ENCODE measurements at places on chromosomes 12 and 14.
A peak's percentile ranks its signal among the peaks of the same experiment; 100 is the strongest.

GRCh38 chr12:124831590-124831989 lies 32.1 kb downstream of the SCARB1 start:
- DNase-seq = no peak

GRCh38 chr14:50936882-50937281 lies 7.4 kb downstream of the PYGL start:
- DNase-seq = no peak

- no peak for DNase-seq
These were observed 254.0 kb upstream of the STXBP6 start for GRCh38 chr14:25303934-25304333.

DNA sequence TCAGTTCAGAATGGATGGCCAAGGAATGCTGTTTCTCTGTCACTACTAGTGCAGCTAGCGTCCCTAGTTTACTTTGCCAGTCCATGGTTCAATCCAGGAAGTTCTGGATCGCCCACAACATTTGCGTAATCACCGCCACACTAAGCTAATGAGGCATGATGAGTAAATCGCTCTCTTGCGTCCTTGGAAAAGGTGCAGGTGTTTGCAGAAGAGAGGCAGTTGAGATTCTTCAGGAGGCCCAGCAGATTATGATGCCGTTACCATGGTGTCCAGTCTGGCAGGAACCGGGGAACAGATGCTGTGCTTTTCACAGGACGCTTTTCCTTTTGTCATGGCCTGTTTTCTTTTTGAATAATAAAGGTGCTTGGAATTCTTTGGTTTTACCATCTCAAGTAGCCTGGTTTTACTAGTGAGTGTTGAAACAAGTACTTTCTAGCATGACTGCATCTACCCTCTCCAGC lies 9.0 kb downstream of the TPH2 start:
- DNase-seq = no peak

DNA sequence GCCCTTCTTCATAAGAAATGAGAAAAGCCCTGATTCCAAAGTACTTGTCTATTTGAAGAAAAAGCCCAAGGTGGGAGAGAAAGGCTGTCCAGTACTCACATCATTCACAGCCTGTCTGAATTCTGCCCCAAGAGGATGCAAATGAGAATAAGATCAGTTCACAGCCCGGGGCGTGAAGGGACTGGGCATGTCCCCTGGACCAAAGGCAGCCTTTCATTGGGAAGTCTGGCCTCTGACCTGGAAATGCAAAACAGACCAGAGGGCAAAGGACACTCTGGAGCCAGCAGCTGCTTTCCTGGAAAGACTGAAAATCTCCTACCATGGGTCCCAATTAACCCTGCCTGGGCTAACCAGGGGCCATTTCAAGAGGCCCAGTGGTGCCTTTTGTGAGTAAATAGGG lies 191.2 kb upstream of the PELI2 start:
- DNase-seq = no peak

DNA sequence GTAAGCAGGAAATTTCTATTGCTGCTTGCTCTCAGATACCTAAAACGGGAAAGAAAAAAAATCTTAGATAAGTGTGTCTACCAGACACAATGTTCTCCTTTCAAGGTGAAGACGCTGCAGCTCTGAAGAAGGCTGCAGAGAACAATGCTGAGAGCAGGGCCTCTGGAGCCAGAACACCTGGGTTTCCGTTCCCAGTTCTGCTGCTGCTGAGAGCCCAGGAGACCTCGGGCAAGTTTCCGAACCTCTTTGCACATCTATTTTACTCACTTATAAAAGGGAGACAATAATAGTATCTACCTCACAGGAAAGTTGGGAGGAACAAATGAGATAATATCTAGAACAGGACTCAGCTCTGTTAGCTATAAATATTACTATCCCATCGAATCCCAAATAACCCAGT lies 122.9 kb downstream of the TMTC1 start:
- DNase-seq = no peak

DNA sequence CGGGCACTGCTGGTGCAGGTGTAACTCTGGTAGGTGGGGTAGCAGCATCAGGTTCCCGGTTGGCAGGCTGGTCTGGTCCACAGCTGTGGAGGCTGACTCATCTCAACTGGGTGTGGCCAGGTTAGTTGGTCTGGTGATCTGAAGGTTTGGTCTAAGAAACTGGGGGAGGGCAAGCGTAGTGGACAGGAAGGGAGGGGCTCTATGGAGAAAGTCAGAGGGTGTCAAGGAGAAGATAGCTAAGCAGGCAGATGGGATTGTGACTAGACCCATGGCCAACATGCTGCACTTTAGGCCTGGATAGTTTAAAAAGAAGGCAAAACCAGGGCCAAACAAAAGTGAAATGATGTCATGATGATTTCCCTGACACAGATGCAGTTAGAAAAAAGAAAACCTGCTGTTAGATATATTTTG lies 7.9 kb downstream of the TRIM9 start:
- no peak for DNase-seq

DNA sequence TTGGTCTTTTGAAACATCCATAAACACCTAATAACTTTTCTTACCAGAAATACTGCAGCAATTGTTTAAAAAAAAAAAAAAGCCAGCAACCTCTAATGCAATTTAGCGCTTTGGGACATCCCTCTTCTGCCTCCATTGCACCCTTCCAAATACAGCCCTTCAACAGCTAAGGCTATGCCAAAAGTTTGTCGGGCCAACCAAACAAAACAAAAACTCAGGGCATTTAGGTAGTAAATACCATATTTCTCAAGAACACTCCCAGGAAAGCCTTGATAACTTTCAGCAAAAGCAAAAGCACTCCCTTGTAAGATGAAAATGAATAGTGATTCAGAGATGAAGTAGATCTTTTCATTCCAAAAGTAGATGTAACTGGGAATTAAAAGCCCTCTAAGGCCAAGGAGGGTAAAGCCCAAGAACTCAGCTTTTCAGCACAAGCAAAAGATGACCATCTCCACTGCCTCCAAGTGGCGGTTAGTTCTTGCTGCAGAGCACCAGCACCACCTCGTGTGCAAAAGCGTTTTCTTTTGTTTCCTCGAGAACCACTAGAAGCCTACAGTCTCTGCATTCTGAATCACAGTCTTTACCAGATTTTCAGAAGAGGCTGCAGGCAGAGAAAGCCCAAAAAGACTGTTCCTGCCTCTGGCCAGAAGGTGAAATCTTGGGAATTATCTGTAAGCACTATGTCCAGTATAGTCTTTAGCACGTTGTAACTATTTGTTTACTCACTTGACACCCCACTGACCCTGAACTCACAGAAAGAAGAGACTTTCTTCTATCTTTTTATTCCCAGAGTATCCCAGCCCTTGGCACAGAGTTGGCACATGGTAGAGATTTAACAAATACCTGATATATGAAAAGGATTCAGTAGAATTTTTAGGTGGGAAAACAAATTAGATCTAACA lies 53.1 kb downstream of the SIX6 start:
- peak; percentile 2 for DNase-seq

DNA sequence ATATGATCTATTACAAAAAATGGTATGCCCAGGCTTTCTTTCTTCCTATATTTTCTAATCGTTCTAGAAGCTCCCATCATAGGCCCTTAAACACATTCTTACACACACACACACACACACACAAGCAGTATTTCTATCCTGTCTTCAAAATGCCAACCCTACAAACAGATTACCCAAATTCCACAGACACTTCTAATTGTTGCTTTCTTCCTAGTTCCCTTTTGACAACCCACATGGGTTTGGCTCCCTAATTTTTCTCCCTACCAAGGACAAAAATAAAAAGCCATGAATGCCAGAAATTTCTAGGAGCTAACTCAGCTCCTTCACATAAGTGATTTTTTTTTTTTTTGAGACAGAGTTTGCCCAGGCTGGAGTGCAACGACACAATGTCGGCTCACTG lies 60.3 kb upstream of the NTF3 start:
- DNase-seq = no peak

DNA sequence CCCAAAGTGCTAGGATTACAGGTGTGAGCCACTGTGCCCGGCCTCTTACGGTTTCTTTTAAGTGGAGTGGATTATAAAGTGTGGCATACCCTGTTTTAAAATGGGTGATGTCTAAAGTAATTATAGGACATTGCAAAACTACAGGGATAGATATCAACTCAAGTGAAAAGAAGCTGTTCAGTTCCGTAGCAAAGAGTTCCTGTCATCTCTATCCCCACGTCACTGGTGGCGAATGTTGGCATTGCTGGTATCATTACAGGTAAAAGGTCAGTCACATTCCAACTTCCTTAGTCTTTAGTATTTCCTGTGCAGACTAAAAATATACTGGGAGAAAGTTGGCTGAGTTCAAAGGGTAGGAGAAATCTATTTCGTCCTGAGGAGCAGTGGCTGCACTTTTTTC lies 95.6 kb upstream of the SLC38A2 start:
- no peak for DNase-seq

DNA sequence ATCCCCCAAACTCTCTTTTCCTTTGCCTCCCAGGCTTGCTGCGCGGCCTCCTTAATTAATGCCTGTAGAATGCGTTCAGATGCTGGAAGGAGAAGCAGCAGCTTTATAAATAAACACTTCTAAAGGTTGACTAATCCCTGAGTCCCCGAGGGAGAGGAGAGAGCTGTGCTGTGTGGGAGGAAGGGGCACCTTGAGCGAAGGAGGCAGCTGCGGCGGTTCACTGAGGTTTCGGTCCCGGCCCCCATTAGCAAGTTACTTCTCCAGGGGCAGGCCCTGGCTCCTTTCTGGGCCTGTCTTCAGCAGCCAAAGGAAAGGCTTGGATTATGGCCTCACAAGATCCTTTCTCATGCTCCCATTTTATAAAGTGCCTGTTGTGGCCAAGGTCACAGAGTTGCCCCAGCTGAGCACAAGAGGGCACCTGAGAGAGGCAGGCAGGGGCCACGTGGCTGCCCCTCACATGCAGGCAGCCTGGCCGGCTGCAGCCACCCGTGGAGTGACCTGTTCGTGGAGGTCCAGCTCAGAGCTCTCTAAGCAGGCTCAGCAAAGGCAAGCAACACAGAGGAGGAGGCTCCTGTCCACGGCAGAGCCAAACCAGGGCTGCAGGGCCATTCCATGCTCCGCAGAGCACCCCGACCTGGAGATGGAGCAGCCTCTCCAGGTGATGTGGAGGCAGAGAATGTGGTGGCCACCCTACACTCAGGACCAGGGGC lies 15.0 kb upstream of the CACNA2D4 start:
- peak; percentile 77 for DNase-seq

GRCh38 chr14:95318399-95319311 lies 1.1 kb downstream of the CLMN start:
- DNase-seq = no peak

DNA sequence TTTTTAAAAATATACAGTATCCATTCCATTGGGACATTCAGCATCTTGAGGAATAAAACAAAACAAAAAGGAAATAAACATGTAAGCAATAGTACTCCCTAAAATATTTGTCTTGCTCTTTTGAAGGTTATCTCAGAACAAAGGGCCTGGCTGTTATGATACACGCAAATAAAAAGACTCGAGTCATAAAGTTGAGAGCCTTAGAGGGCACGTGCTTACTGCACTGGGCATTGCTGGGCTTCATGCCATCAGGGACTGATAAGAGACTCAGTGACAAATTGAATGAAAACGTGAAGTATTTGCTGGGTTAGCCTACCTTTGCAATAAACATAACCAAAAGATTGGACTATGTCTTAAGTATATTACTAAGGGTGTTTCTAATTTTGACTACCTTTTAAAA lies 118.9 kb downstream of the SLC35F4 start:
- no peak for DNase-seq

GRCh38 chr14:72828604-72829003 lies 65.3 kb downstream of the DPF3 start:
- DNase-seq = no peak

DNA sequence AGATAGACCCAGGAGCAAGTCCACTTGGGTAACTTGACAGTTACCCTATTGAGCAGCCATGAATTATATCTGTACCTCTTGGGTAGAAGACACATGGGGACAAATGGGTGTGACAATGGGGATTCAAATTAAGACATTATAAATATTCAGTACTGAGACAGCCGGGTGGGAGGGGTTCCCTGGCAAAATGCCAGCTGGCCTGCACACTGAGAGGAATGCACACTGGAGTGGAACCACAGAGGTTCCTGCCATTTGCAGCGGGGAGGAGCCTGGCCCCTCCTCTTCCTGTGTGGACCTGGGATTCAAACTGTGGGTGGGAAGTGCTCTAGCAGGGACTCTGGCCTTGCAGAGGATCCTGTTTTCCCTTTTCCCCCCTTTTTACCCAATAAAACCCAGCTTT lies 118.7 kb upstream of the CDKN3 start:
- no peak for DNase-seq

GRCh38 chr14:69901113-69901951 lies 22.1 kb downstream of the SMOC1 start:
- no peak for DNase-seq

DNA sequence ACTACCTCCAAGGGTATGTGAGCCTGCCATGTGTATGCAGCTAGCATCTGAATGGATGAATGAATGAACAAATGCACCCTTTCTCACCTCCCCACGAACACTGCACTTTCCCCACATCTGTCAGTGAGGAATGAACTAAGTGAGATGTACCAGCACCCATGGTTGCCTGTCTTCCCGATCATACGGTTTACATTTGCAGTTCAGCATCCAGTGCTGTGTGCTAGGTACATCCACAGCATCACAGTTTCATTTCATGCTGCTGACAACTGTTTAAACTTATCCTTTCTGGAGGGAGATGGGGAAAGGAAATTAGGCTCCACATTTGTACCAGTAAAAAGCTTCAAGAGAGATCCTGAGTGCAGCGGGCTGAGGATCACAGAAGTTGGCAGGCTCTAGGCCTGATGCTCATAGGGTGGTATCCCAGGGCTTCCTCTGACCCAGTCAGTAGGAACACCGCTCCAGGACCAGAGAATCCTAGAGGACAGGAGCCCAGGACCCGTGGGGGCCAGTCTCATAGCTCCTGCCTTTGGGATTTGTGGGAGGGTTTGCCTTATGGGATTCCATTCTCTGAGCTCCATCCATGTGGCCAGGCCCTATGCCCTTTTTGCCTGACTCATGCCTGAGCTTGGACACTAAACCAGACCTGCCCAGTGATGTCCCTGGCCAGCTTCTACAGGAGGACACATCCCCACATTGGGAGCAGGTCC lies 294.5 kb downstream of the CACNA1C start:
- no peak for DNase-seq

DNA sequence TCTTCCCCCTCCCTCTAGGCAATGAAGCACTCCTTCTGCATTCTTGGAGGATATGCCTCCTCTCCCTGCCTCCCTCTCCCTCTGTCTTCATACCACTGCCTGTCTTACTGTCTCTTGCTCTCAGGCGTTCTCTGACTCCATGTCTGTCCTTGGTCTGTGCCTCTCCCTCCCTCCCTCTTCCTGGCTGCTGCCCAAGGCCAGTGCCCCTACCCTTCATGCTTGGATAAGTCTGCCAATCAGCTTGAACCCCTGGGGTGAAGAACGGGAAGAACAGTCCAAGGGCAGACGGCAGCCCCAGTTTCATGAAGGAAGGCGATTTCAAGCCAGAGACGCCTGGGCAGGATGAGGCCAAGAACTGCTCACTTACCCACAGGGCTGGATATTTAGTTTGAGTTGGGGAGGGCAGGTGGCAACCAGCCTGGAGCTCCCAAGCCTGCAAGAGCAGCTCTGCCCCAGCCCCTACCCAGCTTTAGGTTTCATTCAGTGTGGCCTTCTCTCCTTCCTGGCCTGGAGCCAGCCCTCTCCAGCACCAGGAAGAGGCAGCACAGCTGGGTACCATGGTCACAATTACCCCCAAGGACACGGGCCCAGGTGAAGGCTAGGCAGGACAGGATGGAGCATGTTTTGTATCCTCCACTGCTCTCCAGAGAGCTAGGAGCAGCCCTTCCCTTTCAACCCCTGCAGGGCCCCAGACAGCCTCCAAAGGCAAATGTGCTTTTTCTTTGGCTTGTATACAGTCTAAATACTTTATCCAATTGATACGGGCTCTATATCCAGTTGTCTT lies 35.8 kb upstream of the LTBP2 start:
- DNase-seq = no peak
